Mucosa of descending colon (tissue), 3 donors: ENCODE measurements at places on chromosomes 3 and 15. TPM values are rescaled to one million over a fixed set of nuclear protein-coding genes. Genes with fewer than 3 reads are reported as not detected.

Gene ARHGEF26
- 3.0 TPM for total RNA-seq

Gene TIMP4
- total RNA-seq, result 8.7 TPM

Gene SCG5
- 7.0 TPM for total RNA-seq

Gene RAB8B
- 26.4 TPM for total RNA-seq

Gene SLC30A4
- total RNA-seq, result 10.4 TPM
